Tibial nerve (tissue), 4 donors: ENCODE measurements at places on chromosomes 4 and X. TPM values are rescaled to one million over a fixed set of nuclear protein-coding genes. Genes with fewer than 3 reads are reported as not detected.
A peak's percentile ranks its signal among the peaks of the same experiment; 100 is the strongest.

DNA sequence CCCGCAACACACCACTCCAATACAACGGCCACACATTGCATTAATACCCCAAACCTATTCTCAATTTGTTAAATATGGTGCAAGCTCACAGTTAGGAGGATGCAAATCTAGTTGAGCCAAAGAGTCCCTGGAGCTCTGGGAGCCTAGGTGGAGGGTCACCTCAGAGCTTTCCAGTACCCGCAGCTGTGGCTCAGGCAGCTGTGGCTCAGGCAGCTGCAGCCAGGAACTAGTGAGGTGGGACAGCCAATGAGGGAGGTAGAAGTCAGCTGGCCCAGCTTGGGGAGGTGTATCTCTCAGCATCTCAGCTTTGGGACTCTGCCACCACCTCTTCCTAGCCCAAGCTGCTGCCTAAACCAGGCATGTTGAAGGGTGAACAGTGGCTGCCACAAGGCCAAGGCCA is 36.7 kb upstream of the ARHGAP6 start:
- DNase-seq: no peak

- DNase-seq: no peak
These were observed 150.4 kb upstream of the NOCT start for GRCh38 chr4:138864961-138865720.

The NRK gene
- total RNA-seq: 0.63 TPM

GRCh38 chrX:37787423-37787869 is 7.6 kb downstream of the CYBB start:
- DNase-seq: no peak

DNA sequence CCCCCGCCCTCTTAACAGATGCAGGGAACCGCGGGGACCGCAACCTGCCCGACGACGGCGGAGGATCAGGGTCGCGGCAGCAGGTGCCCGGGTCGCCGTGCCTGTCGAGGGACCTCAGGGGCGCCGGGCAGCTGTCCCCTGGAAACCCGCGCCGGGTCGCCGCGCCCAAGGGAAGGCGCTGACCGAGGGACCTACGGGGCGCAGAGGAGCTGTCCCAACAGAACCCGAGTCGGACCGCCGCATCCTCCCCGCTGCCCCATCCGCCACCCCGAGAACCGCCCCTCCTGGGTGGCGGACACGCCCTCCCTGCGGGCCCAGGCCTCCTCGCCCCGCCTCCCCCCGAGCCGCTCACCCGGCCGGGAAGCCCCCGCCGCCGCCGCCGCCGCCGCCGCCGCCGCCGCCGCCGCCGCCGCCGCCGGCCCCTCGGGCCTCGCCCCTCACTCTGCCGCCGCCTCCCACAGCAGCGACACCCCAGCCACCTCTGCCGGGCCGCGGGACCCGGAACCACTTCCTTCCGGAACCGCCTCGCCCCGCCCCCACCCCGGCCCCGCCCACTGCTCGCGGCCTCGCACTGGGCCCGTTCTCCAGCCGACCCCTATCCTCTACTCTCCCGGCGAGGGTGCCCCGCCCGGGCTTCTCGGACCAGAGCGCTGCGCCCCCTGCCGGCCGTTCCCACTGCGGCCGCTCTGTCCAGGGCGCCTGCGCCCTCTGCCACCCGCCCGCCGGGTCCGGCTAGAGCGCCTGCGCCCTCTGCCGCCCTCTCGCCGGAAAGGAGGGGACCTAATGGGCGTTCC is at the start of gene BCLAF3:
Gene BCLAF3 (minus strand): TSS at position 506 of the 794 bp plus-strand sequence. CDS start 20,797 bp downstream, outside the sequence.
- DNase-seq: peak; percentile 79

The CSAG3 gene
- total RNA-seq: not detected

DNA sequence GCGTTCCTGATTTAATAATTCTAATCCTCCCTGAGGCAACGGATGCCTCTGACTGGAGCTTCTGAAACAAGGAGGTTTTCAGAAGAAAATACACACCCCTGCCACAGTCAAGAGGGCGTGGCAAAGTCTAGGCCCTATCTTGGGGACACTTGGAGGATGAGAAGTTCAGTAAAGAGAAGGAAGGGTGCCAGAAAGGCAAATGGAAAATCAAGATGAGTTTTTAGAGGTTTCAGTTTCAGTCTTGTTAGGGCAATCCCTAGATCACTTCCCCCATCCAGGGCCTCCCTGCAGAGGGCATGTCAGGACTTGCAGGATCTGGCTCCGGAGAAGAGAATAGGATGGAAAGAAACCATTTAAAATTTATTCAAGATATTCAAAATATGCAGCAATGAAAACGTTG is 28.5 kb upstream of the FGF2 start:
- DNase-seq: peak; percentile 26

The EVC2 gene
- 29.1 TPM for total RNA-seq

DNA sequence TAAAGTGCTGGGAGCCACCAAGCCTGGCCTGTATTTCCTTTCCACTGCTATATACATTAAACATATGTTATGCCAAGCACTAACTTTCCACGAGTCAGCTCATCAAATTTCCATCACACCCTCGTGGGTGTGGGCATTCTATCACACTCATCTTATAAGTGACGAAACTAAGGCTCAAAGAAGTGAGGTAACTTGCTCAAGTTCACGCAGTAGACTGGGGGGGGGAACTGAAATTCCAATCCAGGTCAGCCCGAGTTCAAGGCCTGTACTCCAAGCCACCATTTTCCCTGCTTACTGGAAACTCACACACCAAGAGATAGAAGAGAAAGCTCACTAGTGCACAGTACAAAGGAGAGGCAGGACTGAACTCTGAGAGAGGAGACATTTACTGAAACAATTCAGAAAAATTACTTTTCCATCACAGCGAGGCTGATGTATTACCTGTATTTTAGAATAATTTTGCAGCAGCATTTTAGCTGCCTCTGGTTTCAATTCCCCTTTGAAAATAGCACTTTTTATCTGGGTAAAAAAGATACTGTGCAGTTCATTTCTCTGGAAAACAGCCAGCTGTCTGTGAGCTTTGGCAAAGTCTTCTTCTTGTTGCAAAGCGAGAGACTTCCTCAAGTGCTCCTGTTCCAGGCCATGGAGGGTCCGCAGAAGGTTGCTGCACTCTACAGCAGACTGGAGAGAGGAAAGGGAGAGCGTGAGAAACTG is 76.8 kb downstream of the EVC2 start:
- DNase-seq: no peak

The SHROOM2 gene
- 5.0 TPM for total RNA-seq

The SYP gene
- total RNA-seq: 3.1 TPM

The KLKB1 gene
- 0.98 TPM for total RNA-seq

DNA sequence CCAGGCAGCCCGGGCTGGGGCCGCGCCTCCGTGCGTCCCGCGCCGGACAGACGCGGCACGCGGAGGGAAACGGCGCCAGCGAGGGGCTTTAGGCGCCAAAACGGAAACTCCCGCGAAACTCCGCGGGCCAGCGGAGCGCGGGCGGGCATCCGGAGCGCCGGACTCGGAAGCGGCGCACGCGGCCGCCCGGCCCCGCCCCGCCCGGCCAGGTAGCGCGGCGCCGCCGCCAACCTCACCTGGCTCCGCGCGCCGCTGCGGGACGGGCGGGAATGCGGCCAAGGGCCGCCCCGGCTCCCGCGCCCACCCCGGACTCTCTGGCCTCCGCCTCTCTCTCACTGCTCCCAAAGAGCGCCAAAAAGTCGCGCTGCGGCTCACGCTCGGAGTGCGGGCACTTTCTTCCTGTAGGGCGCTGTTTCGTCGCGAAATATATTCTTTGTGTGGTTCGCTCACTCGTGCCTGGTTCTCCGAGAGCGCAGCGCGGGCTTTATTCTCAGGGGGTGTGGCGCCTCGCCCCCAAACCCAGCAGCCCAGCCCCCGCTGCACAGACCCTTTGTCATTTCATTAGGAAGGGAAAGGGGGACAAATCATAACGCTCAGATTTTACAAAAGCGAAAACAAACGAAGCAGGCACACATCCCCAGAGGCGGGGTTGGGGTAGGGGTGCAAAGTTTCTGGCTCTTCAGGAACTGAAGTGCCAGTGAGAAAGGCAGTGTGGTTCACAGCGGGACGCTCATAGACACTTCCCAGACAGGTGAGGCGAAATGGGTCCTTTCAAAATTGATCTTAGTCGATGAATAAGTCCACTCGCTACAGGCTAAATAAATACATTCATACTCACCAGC is 961 bp upstream of the MBNL3 start:
- peak; percentile 7 for DNase-seq

- no peak for DNase-seq
These were observed 71.2 kb downstream of the GAB1 start for GRCh38 chr4:143407888-143408287.

The NPY1R gene
- total RNA-seq: 8.4 TPM

DNA sequence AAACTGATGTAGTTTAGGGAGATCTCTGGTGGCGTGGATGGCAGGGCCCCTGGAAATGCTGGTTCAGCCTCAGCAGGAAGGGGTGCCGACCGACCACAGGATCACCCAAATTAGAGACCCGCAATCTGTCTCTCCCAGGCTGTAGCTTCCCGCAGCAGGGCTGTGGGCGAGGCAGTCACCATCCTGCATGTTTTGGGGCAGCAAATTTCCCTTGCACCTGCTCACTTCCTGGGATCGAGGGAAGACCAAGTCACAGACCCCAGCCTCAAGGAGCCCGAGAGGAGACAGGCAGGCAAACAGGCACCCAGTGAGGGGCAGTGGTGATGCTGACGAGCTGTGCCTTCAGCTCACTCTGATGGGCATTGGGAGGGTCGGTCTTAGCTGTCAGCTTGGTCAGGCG is 21.2 kb upstream of the GPR78 start:
- DNase-seq: no peak
